ENCODE measurements at places on chromosomes 7 and 10. TPM values are rescaled to one million over a fixed set of nuclear protein-coding genes. Genes with fewer than 3 reads are reported as not detected.

The LRRTM3 gene
- not detected for total RNA-seq

The SPDYE3 gene
- total RNA-seq = not detected

The FAM25G gene
- not detected for total RNA-seq

DNA sequence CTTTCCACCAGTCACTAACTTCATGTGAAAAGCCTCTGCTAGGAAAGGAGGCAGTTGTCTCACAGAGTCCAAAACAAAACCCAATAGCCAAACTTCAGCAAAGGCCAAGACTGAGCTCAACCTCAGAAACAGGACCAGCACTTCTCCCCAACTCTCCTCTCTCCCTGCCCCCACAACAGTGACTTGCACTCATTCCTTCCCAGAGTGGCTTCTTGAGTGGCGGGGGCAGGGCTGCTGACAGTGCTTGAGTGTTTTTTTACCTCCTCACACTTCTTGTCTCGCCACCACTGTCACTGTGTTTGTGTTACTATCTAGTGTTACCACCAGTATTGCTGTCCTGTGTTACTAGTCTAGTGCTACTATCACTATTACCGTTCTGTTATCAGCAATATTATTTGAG is 206.8 kb downstream of the KLF6 start:
- no peak for DNase-seq

DNA sequence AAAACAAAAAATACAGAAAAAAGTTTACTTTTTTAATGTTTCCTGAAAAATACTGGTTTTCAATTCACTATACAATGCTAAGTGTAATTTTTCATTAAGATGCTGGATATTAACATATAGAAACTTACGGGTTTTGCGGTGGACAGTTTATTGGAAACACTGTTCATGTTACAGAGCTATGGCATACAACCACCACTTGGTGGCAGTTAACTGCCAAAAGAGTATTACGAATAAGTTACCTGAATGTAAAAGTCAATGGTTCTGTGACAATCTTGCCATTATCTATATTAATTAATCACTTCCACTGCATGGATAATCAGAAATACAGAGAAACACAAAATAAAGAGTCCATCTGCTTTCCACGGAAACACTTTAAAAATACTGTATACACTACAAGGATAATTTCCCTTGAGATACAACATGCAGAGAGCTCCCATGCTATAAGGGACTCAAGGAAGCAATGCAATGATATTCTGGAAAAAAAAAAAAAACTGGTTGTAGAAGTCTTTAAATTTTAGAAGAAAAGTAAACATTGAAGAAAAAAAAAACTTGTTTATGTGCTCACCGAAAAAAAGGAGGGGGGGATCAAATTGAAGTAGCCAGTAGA is 97.0 kb downstream of the TPK1 start:
- peak; percentile 18 for DNase-seq

DNA sequence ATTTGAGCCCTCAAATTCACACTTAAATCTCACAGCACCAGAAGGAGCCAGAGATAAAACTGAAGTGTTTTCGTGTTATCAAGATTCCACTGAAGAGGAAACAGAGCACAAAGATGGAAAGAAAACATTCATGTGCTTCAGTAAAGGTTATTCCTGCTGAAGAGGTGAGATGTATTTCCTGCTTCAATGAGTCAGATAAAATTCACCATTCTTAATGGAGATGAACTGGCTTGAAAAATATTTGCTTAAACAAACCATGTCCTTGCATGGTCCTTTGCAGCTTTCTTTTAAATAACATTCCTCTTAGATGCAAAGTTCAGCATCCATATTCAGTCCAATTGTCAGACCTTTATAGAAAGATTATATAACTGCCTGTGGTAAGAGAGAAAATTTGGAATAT is 294.2 kb downstream of the IPMK start:
- peak; percentile 63 for DNase-seq

GRCh38 chr10:12432402-12433189 is 83.2 kb downstream of the CAMK1D start:
- DNase-seq = no peak

GRCh38 chr7:73539709-73540108 is 17.6 kb upstream of the BAZ1B start:
- DNase-seq = no peak

Data from HT1080 (cell line).